ENCODE measurements at places on chromosomes 11 and 22.

- no peak for DNase-seq
Observed at GRCh38 chr11:93740031-93740729, 1.1 kb downstream of the TAF1D start.

DNA sequence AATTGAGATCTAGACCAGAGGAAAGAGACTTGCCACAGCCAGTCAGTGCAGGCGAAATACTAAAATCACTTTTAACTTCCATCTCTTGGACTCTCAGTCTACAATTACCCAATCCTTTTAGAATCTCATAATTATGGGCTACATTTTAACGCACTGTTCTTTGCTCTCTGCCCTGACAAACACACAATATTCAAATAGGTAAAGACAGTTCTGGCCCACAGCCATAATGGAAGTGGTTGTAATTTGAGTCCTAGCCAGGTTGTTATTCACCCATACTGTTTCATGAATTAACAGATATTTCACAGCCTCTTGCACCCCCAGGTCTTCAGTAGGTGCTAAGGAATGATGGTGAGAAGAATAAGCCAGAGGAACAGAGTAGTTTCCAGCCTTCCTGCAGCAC lies 830 bp downstream of the C11orf97 start:
- no peak for DNase-seq

GRCh38 chr11:128506356-128506755 lies 81.0 kb downstream of the ETS1 start:
- DNase-seq, result no peak

DNA sequence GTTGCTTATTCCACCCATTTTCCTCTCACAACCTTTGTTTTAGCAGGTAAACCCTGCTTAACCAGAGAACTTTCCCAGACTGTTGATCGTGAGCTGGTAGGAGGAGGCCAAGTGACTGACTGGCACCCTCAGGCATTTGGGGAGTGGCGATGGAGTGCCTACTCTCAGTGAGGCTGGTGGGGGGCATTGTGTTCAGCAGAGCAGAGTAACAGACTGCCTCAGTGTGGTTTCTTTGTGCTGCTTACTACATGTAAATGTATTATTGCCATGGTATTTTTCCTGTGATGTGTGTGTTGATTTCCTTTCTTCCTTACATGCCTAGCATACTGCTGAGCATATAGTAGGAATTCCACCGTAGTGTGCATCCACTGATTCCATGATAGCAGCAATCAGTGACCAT lies 2.6 kb downstream of the MARK2 start:
- no peak for DNase-seq

DNA sequence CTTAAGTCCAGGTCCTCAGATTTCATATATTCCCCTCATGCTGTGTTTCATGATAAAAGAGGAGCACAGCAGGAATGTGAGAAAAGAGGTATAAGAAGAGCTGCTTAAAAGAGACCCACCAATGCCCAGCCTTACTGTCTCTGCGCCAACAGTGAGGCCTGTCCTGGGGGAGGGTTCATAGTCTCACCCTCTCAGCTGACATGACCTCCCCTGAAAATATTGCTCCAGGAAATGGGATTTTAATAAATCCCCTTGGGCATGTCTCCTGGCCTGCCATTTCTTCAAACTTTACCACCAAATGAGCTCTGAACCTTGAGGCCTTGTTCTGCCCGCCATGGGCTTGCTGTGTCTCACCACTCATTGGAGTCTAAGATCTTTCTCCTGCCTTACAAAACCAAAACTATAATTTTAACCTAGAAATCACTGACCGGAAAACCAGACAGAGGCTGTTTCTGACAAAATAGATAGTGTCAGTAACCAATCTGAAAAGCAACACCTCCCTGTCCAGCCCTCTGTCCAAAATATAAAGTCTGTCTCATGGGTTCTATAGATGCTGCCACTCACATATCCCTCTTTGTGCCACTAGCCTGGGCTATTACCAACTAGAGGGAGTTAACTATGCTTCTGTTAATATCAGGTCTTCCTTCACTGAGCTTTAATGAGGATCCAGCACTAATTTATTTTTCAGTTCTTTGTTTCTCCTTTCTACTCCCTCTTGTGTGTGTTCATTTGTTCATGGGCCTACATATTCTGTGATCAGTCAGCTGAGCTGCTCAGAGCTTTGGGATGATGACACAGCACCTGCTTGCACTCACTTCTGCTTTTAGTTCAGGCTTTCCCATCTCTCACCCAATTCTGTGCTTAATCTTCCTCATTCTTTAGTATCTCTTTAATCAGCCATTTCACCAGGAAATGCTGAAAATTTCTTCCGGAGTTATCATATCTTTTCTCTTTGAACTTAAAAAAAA lies at the start of gene OR2AG2:
OR2AG2 (minus strand) TSS at position 51 of the 968 bp plus-strand sequence. CDS start 3,019 bp downstream, outside the sequence.
- no peak for DNase-seq

- DNase-seq, result no peak
Observed at GRCh38 chr22:38569181-38569971, 607 bp downstream of the DMC1 start.

DNA sequence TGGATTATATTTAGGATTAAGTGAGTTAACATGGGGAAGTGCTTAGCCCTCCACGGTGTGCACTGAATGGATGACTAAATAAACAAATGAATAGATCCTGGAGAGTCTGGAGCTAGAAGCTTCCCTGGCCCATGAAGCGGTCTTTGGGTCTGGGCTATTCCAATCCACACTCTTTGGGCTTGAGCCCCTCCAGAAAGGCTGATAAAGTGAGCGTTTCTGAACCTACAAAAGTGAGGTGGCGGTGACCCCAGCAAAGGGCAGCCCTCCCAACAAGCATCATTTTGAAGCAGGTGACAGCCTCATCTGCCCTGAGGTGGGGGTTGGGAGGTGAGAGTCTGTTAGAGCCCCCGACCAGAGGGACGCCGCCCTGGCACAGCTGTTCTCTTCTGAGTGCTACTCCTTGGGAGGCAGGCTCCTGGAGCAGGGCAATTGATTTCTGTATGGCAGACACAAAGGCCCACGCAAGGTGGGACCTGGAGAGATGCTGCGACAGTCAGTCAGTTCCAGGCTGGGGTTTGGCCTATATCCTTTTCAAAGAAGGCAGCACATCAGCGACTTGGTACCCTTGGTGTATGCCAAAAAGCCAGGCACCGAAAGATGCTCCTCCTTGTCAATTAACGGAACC lies 157.8 kb downstream of the CACNA1I start:
- DNase-seq, result no peak

GRCh38 chr11:76214968-76215548 lies 8.8 kb upstream of the WNT11 start:
- no peak for DNase-seq

DNA sequence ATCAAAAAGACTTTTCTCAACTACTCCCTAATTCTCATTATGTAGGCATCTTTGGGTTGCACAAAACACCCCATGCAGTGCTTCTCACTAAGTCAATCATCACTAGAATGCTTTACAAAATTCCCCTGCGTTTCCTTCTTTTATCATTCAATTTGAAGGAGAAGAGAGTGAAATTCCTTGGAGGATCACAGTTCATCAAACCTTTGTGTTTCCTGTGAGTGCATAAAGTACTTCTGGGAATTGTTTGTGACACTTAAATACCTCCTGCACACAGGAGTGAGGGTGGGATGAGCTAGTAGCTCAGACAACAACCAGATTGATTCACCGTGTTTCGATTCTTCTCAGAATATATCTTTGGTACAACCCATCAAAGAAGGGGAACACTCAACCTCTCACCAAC lies 3.7 kb upstream of the OR5AR1 start:
- DNase-seq, result no peak

GRCh38 chr11:90434858-90435257 lies 212.0 kb upstream of the CHORDC1 start:
- DNase-seq, result no peak

- DNase-seq, result no peak
Observed at GRCh38 chr22:20951151-20951931, 15.7 kb upstream of the AIFM3 start.

DNA sequence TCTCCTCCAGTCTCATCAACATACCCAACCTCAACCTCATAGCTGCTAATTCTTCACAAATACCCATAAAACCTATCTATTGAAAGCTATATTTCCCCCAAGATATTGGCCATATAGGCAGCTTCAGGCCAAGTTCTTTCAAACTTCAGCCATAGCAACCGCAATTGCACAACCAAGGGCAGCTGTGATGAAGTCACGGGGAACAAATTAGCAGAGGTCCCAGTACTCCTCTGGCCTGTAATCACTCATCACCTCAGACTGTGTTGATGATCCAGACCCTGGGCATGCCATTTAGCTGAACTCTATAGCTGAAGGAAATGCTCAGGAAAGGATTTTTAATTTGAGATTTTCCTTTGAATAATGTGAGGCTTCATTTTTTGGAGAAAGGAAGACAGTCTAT lies 84.1 kb downstream of the SLC1A2 start:
- DNase-seq, result no peak

- DNase-seq, result peak; percentile 44
Observed at GRCh38 chr11:68383976-68384501, 71.6 kb downstream of the LRP5 start.

DNA sequence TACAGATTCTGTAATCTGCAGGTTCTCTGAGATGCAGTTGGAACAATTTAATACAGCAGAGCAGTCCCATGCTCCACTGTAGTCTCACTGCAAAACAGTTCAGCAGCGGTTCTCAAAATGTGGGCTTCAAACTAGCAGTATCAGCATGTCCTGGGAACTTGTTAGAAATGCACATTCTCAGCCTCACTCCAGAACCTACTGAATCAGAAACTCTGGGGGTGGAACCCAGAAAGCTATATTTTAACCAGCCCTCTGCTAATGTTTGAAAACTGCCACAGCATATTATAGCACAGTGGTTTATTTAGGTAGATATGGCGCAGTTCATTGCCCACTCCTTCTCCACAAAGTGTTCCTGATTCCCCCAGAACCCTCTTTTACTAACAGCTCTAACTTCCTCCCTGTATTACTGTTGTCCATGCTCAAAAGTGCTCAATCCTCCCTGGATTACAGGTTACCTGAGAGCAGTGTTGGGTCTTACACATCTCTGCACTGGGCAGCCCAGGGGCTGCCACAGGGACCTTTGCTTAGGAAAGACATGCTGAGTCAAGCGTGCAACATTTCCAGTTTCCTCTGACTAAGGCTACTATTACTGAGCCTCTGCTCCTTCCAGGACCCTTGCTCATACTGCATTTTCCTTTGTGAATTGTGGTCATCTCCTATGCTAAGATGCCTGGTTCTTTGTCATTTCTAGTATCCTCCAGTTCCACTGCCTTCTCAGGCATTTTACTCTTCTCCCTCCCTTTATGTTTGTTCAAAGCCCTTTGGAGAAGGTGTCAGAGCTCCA lies 7.7 kb upstream of the DGAT2 start:
- DNase-seq, result no peak

DNA sequence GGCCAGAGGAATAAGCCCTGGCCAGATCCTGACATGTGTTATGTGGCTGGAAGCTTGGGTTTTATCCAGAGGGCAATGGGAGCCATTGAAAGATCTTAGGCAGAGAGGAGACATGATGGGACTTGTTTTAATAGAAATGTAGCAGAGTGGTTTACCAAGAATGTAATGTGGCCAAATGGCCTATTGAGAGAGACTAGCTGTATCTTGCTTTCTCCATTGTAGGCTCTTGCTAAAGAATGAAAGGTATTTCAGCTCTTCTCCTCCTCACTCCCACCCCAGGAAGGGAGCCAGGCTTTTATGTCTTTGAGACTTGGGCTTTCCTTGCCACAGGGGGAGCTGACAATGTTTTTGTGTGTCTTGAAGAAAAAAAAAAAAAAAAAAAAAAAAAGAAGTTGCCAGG lies 82.3 kb downstream of the TRIM29 start:
- no peak for DNase-seq

DNA sequence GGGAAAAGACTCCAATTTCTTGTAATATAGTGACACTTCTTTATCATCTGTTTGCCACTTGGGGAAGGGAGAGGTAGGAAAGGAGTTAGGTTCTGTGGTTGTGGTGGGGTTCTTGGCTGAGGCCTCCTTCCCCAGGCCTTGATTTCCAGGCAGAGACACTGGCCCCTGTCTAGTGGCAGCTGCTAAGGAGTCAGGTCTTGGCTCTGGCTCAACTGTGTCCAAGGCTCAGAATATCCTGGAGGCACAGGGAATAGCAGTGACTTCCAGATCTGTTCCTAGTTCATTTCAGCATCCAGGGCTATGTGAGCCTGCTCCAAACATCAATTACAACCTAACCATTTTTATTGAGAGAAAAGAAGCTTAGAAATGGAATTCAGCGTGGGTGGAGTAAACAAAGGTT lies 29.5 kb downstream of the PPFIBP2 start:
- no peak for DNase-seq

GRCh38 chr11:20596205-20597153 lies 2.9 kb upstream of the SLC6A5 start:
- DNase-seq, result no peak

- no peak for DNase-seq
Observed at GRCh38 chr22:38921120-38921519, 36.3 kb upstream of the APOBEC3A start.

- DNase-seq, result no peak
Observed at GRCh38 chr11:126053415-126054286, 9.0 kb downstream of the CDON start.

GRCh38 chr11:45374130-45374529 lies 88.0 kb upstream of the SYT13 start:
- no peak for DNase-seq

DNA sequence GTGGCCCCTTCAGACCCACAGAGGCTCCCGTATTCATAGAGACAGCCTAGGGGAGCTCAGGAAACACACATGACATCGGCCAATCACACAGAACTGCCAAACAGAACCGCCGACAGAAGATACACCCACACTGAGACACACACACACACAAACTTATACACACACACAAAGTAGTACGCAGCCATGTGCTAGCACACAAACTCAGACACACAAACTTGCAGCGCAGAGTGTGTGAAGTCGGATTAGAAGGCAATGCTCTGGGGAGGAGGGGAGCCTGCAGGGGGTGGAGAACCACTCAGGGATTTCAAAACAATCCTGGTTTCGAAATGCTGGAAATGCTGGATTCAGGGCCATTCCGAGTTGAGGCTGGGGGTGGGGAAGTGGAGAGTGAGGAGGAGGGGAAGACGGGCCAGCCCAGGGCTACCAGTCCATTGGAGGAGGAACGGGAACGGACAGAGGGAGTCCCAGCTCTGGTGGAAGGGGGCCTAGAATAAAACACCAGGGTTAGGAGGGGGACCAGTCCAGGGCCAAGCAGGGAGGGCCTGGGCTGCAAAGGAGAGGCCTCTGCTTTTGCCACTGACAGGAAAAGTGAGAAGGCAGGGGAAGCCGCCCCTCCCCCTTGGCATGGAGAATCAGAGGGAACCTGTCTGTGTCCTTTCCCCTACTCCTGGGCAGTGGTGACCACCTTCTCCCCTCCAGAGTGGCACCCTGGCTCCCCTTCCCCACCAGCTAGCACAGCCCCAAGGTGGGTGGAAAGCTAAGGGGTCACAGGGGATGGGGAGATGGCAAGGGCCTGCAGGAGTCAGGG lies 4.4 kb downstream of the BCL9L start:
- no peak for DNase-seq

Measured in activated T-helper 1 cell treated with anti-CD3 and anti-CD28 coated beads, Interleukin-2, amount 50 U/mL, for 16 hours (primary cell).